Lung (tissue), 17 donors: ENCODE measurements at places on chromosomes 7 and 10. TPM values are rescaled to one million over a fixed set of nuclear protein-coding genes. Genes with fewer than 3 reads are reported as not detected.

DNA sequence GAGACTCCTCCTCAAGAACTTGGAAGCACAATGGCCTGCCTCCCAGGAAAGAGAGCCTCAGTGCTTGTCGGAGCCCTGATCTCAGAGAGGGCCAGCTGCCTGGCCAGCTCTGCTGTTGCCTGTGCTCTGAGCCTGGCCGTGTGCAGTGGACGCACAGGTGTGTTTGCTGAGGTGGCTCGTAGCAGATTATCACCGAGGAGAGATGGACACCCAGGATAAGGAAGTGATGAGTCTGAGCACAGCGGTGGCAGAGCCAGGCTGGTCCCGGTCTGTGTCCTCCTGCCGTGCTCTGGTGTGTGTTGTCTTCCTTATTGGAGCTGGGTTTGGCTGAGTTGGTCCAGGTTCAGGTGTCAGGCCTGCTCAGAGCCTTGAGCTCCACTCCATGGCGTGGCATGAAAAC is 208.5 kb downstream of the EBF3 start:
- no peaks in the 10 kb centered on the region for H3K4me1 ChIP-seq
- no peaks in the 10 kb centered on the region for H3K36me3 ChIP-seq
- DNase-seq = no peak
- no peak overlapping the region for H3K27ac ChIP-seq

- no peaks in the 10 kb centered on the region for H3K4me1 ChIP-seq
- no peak overlapping the region for H3K4me3 ChIP-seq
- H3K27me3 ChIP-seq = no peaks in the 10 kb centered on the region
- DNase-seq = no peak
Observed at GRCh38 chr10:133068111-133069032, 19.4 kb upstream of the ADGRA1 start.

DNA sequence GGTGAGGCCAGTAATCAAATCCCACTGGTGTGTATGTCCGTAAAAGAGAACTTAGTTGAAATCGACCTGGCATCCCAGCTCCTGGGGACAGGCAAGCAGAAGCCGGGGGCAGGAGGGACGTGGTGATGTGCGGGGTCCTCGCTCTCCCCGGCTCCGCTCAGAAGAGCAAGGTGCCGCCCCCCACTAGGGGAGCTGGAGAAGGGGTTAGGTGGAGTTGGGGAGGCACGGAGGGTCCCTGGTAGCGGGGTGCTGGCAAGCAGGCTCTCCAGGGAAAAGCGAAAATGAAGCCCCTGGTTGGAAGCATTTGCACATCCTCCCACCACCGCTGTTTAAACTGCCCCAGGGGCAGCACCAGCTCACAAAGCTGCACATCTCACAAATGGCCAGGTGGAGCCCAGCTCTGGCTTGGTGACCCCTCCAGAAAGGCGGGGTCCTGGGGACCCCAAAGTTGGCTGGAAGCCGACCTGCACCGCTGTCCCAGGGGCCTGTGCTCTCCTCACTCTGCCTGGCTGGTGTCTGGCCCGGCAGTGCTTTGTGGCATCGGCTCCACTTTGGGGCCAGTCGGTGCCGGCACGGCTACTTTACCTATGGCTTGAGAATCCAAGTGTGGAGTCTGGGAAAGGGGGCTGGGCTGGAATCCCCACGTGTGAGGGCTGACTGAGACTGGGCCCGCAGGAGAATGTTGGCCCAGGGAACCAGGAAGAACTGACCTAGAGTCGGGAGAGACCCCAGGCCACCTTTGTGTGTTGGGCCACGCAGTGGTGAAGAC is 2.9 kb upstream of the CFAP46 start:
- H3K27ac ChIP-seq = no peak overlapping the region
- no peak overlapping the region for H3K4me3 ChIP-seq
- peaks cover 6% of the 10 kb centered on the region for H3K27me3 ChIP-seq
- DNase-seq = no peak
- H3K36me3 ChIP-seq = no peaks in the 10 kb centered on the region

DYNC1I1 gene
- polyA plus RNA-seq = 0.77 TPM
